Colonic mucosa (tissue), 4 donors: ENCODE measurements at places on chromosomes 3 and 15.
A peak's percentile ranks its signal among the peaks of the same experiment; 100 is the strongest.

GRCh38 chr15:35743321-35743720, 197.4 kb upstream of the DPH6 start:
- DNase-seq = no peak
- H3K4me3 ChIP-seq = no peak overlapping the region
- no peaks in the 10 kb centered on the region for H3K36me3 ChIP-seq
- no peaks in the 10 kb centered on the region for H3K27me3 ChIP-seq

GRCh38 chr15:88334436-88334835, 77.9 kb upstream of the NTRK3 start:
- no peaks in the 10 kb centered on the region for H3K4me1 ChIP-seq
- no peak overlapping the region for H3K4me3 ChIP-seq
- DNase-seq = no peak
- H3K27me3 ChIP-seq = no peaks in the 10 kb centered on the region

GRCh38 chr3:100329800-100330489, 4.6 kb upstream of the NIT2 start:
- H3K4me3 ChIP-seq = no peak overlapping the region
- H3K36me3 ChIP-seq = no peaks in the 10 kb centered on the region

DNA sequence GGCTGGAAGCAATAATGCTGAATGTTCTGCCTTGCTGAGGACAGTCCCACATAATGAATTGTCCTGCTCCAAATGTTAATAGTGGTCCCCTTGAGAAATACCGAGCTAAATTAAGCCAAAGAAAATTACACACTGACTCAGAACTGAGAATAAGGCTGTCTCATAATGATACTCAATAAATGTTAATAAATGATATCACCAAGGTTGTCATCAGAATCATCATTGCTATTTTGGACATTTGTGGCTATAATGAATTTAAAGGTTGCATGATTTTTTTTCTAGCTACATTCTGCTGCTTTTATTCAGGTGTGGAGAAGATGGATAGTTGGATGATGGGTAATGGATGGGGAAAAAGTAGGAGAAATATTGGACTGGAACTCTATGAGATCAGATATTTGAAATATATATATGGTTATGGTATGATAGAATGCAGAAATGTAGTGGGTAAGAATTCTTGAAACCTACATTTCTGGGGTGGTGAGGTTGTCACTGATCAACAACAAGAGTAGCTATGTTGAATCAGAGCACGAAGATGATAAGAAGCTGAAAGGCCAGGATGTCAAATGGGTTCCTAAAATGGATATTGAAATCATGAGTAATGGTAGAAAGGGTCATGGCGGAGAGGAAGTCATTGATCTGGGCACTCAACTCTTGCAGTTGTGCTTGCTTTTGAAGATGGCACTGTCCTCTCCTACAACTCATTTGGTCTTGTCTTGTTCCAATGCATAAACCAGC, 12.8 kb downstream of the CHST2 start:
- H3K27ac ChIP-seq = no peak overlapping the region
- no peak for DNase-seq
- no peaks in the 10 kb centered on the region for H3K4me1 ChIP-seq
- no peaks in the 10 kb centered on the region for H3K36me3 ChIP-seq
- no peaks in the 10 kb centered on the region for H3K27me3 ChIP-seq

DNA sequence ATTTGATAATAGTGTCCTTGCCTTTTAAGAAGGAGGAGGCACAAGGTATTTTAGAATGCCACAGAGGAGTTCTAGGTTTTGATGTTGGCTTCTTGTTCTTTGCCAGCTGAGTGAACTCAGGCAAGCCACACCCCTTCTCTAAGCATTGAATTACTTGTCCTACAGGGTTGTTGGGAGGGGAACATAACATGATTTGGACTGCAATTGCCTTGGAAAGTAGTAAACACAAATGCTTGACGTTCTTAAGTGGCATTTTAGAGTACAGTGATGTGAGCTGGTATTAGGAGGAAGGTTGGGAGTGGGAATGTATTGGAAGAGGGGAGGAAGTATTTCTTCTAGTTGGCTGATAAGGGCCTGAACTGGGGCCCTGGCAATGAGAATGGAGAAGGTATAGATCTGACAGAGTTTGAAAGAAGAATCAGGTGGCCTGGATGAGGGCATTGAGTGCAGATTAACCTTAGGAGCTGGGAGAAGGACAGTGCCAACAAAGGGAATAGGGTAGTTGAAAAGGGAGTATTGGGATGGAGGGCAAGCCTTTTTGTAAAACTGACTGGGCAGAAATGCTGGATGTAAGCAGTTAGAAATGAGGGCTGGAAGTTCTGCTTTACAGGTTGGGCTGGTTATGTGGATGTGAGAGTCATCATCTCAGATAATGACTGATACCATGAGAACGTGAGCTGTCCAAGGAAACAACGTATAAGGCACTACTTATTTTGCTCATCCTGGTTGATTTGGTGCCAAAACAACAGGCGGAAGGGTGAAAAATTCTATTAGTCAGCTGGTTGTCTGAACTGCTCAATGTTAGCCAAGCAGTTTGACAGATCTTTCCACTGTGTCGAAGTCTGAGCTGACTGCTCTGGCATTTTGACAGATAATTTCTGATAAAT, 16.7 kb downstream of the KAT2B start:
- no peak for DNase-seq
- no peak overlapping the region for H3K27ac ChIP-seq
- no peak overlapping the region for H3K4me3 ChIP-seq
- peaks cover 17% of the 10 kb centered on the region for H3K4me1 ChIP-seq
- H3K36me3 ChIP-seq = no peaks in the 10 kb centered on the region

GRCh38 chr3:142952272-142953193, 10.9 kb downstream of the PAQR9 start:
- H3K4me1 ChIP-seq = no peaks in the 10 kb centered on the region

- H3K27me3 ChIP-seq = no peaks in the 10 kb centered on the region
- peak overlapping the region; percentile 44 for H3K27ac ChIP-seq
- DNase-seq = peak; percentile 58
- H3K36me3 ChIP-seq = no peaks in the 10 kb centered on the region
- peaks cover 7% of the 10 kb centered on the region for H3K4me1 ChIP-seq
These were observed 130.2 kb downstream of the CHSY1 start for GRCh38 chr15:101121511-101122090.

DNA sequence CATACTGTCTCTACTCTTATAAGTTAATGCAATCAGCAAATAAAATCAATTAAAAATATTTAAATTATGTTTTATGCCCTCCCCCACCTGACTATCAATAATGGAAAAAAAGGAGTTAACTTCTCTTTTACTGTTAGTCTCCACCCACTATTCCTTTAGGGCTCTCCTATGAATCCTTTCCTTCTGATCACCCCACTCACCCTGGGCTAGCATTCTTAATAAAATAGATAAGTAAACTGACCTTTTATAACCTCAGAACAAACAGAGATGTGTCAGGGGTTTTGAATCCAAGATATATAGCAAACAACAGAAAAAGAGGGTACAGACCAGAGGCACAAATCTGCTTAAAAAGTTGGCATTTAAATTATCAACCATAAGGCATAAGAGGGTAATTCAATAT, 116.1 kb upstream of the PLXND1 start:
- no peaks in the 10 kb centered on the region for H3K36me3 ChIP-seq
- H3K27ac ChIP-seq = no peak overlapping the region
- no peak overlapping the region for H3K4me3 ChIP-seq
- no peaks in the 10 kb centered on the region for H3K27me3 ChIP-seq

GRCh38 chr3:177279118-177279815, 82.0 kb upstream of the TBL1XR1 start:
- no peaks in the 10 kb centered on the region for H3K27me3 ChIP-seq
- H3K36me3 ChIP-seq = no peaks in the 10 kb centered on the region
- peak overlapping the region; percentile 27 for H3K27ac ChIP-seq
- peaks cover 9% of the 10 kb centered on the region for H3K4me1 ChIP-seq
- no peak for DNase-seq
- H3K4me3 ChIP-seq = no peak overlapping the region

DNA sequence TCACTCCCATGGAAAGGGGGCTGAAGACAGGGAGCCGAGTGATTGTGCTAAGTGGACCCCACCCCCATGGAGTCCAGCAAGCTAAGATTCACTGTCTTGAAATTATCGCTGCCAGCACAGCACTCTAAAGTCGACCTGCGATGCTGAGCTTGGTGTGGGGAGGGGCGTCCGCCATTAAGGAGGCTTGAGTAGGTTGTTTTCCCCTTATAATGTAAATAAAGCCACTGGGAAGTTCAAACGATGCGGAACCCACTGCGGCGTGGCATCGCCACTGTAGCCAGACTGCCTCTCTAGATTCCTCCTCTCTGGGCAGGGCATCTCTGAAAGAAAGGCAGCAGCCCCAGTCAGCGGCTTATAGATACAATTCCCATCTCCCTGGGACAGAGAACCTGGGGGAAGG, 10.9 kb upstream of the SRGAP3 start:
- H3K36me3 ChIP-seq = no peaks in the 10 kb centered on the region
- no peaks in the 10 kb centered on the region for H3K27me3 ChIP-seq
- no peak overlapping the region for H3K27ac ChIP-seq
- H3K4me3 ChIP-seq = no peak overlapping the region
- no peak for DNase-seq

GRCh38 chr3:177802151-177802900, 605.0 kb upstream of the TBL1XR1 start:
- H3K27ac ChIP-seq = no peak overlapping the region
- no peaks in the 10 kb centered on the region for H3K4me1 ChIP-seq
- no peak overlapping the region for H3K4me3 ChIP-seq
- DNase-seq = no peak
- no peaks in the 10 kb centered on the region for H3K27me3 ChIP-seq

DNA sequence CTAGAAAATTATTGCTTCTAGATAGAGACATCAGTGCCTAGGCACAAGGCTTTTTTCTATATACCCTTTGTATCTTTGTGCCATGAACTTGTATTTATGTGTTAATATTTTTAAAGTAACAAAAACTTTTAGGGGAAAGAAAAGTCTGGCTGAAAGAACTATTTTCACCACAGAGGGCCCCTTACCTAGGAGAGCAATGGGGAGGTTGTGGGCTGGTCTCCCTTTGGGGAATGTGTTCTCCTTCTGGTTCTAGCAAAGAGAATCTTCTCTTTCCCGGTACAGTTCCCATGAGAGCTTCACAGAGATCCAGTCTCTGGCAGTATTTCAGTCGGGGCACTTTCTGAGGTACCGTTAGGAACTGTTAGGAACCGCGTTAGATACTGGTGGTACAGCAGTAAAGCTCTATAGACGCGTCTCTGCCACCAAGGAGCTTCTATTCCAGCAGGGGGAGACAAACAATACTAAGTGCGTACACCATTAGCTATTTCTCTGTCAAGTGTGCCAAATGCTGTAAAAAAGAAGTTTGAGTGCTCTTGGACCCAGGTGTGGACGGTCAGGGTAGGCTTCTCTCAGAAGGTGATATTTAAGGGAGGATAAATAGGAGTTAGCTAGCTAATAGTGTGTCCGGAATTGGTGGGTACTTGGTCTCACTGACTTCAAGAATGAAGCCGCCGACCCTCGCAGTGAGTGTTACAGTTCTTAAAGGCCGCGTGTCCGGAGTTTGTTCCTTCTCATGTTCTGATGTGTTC, 4.6 kb upstream of the EPB42 start:
- H3K36me3 ChIP-seq = no peaks in the 10 kb centered on the region
- DNase-seq = peak; percentile 32
- no peaks in the 10 kb centered on the region for H3K4me1 ChIP-seq
- H3K27ac ChIP-seq = no peak overlapping the region

DNA sequence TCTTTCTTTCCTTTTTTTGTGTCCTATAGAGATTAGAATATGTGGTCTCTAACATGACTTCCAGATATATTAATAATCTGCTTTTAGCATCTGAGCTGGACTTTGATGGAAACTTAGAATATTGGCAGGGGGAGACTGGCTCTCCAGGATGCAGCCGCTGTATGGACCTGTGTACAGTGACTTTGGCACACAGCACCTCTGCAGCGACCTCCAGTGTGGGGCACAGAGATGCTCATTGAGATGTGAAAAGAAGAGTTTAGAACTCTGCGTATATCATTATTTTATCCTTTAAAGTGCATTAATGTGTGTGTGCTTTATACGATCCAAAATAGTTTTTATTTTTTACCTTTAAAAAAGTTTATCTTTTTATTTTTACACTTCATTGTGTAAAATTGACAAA, 18.3 kb downstream of the CFAP161 start:
- no peak for DNase-seq
- no peaks in the 10 kb centered on the region for H3K36me3 ChIP-seq
- no peak overlapping the region for H3K4me3 ChIP-seq
- no peak overlapping the region for H3K27ac ChIP-seq

DNA sequence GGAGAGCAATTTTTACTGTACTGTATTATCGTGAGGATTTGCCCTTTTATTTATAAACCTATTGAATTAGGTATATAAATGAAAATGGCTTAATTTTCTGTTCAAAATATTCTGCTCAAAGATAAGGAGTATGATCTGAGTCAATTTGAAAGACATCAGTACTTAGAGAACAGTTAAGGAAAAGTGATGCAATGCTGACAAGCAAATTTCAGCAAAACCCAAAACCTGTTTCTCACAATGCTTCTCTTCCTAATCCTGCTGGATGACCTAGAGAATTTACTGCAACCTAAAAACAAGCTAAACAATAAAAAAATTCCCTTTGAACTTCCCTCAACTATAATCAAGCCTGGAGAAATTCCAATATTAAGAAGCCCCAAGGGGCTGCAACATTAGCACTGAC, 82.7 kb downstream of the RFX7 start:
- no peak overlapping the region for H3K27ac ChIP-seq
- no peak overlapping the region for H3K4me3 ChIP-seq
- DNase-seq = no peak

DNA sequence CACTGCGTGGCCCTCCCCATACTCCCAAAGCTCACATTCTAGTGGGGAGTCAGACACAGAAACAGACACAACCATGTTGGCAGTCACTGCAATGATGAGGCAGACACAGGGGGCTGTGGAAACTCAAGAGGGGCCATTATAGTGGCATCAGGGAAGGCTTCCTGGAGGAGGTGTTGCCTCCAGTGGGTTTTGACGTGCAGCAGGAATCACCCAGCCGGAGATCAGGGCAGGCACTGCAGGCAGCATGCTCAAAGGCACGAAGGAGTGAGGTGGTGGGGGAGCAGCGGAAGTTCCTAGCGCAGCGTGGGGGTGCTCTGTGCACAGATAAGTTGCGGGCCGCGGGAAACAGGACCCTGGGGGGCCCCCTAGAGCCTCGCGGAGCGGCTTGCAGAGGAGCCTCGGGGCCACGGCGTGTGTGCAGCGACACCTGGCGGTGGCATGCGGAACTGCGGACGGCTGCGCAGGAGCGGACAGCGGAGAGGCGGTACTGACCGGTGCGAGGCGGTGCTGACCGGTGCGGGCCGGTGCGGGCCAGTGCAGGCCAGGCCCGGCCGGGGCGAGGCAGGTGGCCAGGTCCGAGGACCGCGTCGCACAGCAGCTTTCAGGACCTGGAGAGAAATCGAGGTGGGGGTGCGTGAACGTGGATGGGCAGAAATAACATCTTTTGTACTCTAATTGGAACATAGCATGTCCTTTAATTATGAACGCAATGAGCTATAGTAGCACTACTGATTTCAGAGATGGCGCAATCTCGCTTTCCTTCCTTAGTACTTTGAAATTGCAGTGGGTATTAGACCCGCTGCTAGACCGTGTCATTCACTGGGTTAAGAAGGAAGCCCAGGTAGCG, 101.5 kb downstream of the FBLN2 start:
- H3K27me3 ChIP-seq = peaks cover 6% of the 10 kb centered on the region
- H3K4me1 ChIP-seq = peaks cover 9% of the 10 kb centered on the region
- no peak overlapping the region for H3K4me3 ChIP-seq
- H3K27ac ChIP-seq = no peak overlapping the region
- peak; percentile 76 for DNase-seq
- H3K36me3 ChIP-seq = no peaks in the 10 kb centered on the region

GRCh38 chr15:40825661-40826422, 2.7 kb downstream of the PPP1R14D start:
- peak; percentile 86 for DNase-seq
- H3K4me3 ChIP-seq = peak overlapping the region; percentile 35
- peak overlapping the region; percentile 91 for H3K27ac ChIP-seq
- H3K36me3 ChIP-seq = no peaks in the 10 kb centered on the region
